T-helper 17 cell (primary cell): ENCODE measurements at places on chromosomes 12 and 14.
A peak's percentile ranks its signal among the peaks of the same experiment; 100 is the strongest.

DNA sequence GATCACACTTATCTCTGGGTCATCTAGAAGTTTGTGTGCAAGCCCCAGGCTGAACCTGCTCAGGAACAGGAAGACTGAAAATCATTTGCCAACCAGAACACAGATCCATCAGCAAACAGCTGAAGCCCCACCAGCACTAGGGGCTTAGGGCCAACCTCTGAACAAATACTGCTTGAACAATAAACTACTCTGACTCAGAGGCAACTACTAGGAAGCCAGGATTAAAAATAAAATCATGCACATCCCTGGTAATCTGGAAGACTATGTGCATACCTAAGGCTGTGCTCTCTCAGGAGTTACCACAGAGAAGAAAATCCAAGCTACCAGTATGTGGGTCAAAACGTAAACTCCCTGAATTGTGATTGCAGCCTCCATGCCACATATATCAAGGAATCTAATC, 15.9 kb downstream of the GALNT8 start:
- DNase-seq: no peak

GRCh38 chr12:132491761-132492378, 1.9 kb downstream of the FBRSL1 start:
- no peak for DNase-seq

DNA sequence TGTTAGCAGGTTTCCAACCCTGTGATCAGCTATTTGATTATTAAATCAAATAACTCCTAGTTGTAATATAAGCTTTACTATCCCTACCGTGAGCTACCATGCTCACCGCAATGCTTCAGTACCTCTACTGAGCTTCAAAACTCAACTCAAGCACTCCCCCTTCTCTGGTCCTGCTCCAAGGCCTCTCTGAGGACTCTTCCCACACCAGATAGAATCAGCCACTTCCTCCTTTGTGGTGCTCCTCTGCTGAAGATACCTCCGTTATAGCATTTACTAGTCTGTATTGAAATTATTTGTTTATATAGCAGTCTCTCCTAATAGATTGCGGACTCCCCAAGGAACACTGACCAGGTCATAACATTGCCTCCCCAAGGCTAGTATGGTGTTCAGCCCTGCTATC, 17.5 kb downstream of the AREL1 start:
- no peak for DNase-seq

DNA sequence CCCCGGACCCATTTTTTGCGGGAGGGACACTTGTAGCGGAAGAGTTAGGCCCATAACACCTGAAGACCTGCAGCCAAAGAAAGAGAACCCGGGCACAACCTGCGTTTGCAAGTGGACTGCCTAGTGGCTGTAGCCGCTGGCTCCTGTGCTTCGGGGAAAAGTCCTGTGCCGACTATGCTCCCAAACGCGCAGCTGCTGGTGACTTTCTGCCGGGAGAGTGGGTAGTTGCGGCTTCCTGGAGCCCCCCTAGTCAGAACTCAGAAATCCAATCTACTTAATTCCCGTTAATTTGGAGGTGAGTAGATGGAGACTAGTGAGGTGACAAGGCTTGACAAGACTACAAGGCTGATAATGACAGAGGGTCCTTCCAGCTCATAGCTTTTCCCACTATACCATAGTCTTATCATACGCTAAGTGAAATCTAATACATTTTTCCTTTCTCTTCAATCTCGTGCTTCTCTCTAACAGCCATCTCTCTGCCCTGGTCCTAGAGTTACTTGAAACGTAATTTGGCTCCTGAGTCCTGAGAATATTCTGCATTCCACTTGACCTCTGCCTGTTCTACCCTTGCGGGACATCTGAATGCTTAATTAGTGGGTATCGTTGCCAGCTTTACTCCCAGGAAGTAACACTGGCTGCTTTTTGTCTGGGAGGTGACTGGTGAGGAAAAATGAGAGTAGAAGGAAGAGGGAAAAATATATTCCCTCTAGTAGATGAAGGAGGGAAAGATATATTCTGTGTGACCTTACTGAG, 556 bp downstream of the MTHFD1 start:
- DNase-seq: peak; percentile 22

GRCh38 chr14:37901978-37902377, 305.7 kb upstream of the SSTR1 start:
- no peak for DNase-seq

DNA sequence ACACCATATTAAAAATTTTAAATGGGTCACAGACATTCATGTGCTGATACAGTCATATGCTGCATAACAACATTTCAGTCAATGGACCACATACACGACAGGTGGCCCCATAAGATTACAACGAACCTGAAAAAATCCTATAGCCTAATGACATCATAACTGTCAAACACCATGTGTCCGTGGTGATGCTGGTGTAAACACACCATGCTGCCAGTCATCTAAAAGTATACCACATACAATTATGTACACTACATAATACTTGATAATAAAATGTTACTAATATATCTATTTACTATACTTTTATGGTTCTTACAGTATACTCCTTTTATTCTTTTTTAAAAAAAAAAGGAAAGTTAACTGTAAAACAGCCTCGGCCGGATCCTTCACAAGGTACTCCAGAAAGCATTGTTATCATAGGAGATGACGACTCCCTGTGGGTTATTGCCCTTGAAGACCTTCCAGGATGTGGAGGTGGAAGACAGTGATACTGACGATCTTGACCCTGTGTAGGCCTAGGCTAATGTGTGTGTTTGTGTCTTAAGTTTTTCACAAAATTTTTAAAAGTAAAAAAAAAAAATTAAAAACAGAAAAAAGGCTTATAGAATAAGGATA, 5.0 kb upstream of the TDG start:
- no peak for DNase-seq

DNA sequence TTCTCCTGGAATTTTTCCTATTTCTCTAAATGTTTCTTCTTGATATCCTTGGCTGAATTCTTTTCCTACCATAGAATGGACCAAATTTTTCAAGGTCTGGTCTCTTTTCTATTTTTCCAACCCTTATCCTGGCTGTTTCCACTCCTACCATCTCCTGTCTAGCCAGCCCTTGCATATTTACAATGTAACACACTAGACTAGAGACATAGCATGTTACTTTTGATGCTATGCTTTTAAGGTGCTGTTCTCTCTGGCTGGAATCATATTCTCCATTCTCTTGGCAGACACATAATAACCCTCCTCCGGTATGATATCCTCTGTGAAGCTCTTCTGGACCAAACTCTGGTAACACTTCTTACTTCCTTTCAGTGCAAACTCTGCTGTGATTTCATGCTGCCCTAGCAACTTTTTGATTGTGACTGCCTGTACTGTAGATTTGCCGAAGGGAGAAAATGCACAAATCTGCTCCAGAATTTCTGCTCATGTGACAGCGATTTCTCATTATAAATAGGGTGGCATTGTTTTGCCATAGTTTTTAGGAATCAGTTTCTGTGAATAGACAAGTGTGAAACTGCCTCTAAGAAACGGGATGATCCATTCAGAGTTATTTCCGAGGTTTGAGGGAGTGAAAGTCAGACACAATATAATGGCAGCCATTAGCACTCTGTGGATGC, 284.4 kb downstream of the MDGA2 start:
- DNase-seq: no peak

DNA sequence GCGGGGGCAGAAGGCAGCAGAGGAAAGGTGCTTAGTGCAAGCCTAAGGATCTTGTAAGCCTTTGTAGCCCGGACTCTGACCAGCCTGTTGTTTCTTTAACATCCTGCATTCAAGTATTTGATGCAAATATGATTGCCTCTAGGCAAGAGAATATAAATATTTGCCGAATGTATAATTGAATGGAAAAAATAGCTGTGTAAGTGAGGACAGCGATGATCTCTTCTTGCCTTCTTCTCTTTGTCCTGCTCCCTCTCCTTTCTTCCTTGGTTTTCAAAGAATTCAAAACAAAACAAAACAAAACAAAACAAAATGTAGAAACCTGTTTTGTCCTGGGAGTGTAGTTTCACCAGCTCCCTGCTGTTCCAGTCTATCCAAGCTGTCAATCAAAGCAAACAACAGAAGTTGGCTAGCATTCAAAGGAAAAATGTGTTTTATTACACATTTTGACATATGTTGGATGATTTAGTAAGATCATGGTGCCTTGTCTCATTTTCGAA, 74.9 kb upstream of the CPM start:
- no peak for DNase-seq

GRCh38 chr12:70692681-70693288, 55.6 kb upstream of the PTPRB start:
- DNase-seq: no peak

DNA sequence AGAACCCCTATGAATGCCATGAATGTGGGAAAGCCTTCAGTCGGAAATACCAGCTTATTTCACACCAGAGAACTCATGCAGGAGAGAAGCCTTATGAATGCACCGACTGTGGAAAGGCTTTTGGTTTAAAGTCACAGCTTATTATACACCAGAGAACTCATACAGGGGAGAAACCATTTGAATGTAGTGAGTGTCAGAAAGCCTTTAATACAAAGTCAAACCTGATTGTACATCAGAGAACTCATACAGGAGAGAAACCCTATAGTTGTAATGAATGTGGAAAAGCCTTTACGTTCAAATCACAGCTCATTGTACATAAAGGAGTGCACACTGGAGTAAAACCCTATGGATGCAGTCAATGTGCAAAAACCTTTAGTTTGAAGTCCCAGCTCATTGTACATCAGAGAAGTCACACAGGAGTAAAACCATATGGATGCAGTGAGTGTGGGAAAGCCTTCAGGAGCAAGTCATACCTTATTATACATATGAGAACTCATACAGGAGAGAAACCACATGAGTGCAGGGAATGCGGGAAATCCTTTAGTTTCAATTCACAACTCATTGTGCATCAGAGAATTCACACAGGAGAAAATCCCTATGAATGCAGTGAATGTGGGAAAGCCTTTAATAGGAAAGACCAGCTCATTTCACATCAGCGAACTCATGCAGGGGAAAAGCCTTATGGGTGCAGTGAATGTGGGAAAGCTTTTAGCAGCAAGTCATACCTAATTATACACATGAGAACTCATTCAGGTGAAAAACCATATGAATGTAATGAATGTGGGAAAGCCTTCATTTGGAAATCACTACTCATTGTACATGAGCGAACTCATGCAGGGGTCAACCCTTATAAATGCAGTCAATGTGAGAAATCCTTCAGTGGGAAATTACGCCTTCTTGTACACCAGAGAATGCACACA, 22.3 kb downstream of the ZNF268 start:
- DNase-seq: no peak

DNA sequence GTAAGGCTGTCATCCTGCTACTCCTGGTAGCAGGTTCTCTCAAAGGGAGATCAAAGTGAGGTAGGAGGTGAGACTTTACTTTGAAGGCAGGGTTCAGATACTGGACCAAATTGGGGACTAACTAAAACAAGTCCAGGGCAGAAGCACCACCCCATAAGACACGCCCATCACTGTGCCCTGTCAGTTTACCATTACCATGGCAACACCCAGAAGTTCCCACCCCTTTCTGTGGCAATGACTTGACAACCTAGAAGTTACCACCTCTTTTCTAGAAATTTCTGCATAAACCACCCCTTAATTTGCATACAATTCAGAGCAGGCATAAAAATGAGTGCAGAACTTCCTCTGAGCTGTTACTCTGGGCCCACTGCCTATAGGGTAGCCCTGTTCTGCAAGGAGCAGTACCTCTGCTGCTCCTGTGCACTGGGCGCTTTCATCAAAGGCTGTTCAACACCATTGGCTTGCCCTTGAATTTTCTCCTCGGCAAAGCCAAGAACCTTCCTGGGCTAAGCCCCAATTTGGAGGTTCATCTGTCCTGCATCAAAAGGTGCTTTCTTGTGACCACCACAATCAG, 64.8 kb upstream of the MAX start:
- no peak for DNase-seq

GRCh38 chr12:80549298-80549697, 105.3 kb downstream of the PTPRQ start:
- DNase-seq: no peak

DNA sequence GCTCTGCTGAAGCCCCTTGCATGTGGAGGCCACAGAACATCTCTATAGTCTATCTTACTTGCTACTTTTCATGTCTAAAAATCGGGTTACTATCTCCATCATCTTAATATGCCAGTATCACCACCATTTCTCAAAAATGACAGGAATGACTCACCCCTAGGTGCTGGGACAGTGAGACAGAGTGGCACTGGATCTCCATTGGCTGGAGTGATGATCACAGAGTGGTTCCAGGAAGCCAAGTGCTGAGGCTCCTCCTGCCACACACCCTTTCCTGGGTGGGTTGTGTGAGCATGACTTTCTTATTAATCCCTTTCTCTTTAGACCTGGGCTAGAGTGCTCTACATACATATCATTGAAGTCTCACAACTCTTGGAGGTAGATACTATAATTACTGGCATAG, 3.3 kb upstream of the ASCL1 start:
- DNase-seq: no peak

- DNase-seq: no peak
Observed at GRCh38 chr14:85315290-85315689, 214.7 kb upstream of the FLRT2 start.

DNA sequence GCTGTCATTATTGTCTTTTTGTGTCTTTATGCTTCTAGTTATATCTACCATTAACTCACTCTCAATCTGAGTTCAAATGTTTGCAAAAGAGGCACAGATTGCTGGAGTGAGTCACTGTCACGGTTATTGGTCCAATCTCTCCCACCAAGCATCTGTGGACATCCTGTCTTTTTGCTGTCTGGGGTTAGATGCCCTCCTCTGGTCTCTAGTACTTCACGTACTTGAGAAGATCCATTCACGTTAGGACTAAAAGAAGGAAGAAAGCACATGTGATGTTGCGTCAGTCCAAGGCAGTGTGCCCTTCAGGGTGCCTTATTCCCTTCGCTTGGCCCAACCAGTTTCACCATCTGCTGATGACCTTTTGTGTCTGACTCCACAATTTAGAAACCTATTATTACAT, 72.3 kb upstream of the STXBP6 start:
- DNase-seq: no peak

GRCh38 chr14:55731881-55732498, 152.0 kb downstream of the KTN1 start:
- DNase-seq: no peak

DNA sequence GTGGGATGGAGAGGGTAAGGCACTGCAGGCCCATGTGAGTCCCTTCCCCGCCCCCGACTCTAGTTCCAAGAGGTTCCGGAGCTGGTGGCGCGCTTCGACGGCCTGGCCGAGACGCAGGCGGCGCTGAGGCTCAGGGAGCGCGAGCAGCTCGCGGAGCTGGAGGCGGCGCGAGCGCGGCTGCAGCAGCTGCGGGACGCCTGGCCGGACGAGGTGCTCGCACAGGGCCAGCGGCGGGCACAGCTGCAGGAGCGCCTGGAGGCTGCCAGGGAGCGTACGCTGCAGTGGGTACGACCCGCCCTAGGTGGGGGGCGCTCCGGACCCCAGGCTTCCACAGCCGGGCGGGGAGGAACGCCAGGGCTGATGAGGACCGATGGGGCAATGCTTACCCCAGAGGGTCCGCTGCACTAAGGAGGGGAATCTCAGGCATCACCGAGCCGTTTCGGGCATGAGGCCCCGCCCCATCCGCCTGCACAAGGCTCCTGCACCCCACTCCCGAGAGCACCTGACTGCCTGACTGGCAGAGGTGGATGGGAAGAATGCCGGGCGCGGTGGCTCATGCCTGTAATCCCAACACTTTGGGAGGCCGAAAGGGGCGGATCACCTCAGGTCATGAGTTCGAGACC, 4.9 kb downstream of the CFAP73 start:
- no peak for DNase-seq
